ENCODE measurements at places on chromosomes 2 and 18.

DNA sequence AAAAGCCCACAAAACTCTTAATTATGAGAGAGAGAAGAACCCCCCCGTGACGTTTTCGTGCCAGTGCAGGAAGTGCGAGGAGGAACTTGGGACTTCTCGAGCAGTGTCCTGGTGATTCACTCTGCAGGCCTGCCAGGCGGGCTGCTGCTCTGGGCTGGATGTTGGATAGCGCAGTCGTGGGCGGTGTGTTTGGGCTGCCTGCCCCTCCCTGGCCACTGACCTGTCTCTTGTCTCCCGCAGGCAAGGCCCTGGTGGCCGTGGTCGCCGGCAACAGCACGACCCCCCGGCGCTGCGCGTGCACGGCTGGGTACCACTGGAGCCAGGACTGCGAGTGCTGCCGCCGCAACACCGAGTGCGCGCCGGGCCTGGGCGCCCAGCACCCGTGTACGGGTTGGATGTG, 29.0 kb downstream of the TNFRSF11A start:
- DNase-seq = no peak

- DNase-seq = no peak
These were observed 100.6 kb downstream of the DYM start for GRCh38 chr18:49359732-49360444.

DNA sequence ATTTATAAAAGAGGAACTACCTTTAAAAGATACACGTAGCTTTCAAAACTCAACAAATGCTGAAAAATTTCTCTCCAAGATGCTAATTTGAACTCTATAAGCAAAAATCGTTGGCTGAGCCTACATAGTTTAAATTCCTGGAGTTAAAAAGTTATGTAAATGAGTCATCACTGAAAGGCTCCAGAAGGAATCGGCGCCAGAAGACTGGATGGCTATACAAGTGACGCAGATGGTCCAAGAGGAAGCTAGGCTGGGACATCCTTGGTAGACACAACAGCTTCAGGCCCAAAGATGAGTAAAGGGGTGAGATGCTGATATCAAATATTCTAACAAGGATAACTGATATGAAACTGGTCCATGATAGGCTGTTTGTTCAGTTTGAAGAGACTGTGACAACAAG, 22.8 kb upstream of the DNAH6 start:
- no peak for DNase-seq

GRCh38 chr2:207219676-207220501, 54.1 kb upstream of the KLF7 start:
- DNase-seq = no peak

GRCh38 chr2:27763907-27764267, 7.6 kb upstream of the MRPL33 start:
- no peak for DNase-seq

- DNase-seq = no peak
These were observed 34.0 kb downstream of the LOXHD1 start for GRCh38 chr18:46622999-46623398.

GRCh38 chr2:66547887-66548286, 113.0 kb downstream of the MEIS1 start:
- DNase-seq = no peak

- peak; percentile 41 for DNase-seq
These were observed at the start of gene CDH7 for GRCh38 chr18:65750389-65751154. Gene CDH7, plus strand, starts transcription at chr18:65751012. Its CDS starts 11,831 bp downstream, at chr18:65762843.

DNA sequence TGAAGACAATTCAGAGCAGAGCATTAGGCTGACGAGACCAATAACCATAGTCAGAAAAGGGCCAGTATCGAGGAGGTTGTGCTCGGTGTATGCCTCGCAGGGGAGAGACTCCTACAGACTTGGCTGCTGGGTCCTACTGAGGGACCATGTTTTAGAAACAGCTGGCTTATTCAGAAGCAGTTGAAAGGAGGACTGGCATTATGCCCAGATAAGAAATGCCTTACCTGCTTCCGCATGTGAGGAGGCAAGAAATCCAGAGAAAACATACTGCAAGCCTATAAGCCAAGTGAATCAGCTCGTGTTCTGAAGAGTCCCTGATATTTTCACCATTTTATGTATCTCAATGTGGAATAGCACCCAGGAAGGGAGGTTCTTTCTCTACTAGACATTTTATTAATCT, 434.7 kb downstream of the GRB14 start:
- DNase-seq = no peak

DNA sequence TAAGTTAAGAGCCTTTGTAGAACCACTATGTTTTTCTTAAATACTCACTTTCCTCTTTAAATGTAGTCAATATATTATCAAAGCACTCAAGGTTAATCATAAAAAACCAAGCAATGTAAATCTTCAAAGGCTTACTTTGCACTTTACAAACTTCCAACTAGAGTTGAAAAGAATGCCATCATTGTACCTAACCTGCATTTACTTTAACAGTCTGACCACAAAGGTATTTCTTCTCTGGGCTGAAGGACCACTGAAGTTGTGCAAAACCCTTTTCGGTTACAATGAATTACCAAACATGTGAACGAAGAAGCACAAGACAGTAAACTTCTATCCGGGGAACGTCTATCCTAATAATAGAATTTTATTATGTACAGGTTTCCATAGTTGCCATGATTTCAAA, 3.0 kb downstream of the HNRNPLL start:
- DNase-seq = no peak

DNA sequence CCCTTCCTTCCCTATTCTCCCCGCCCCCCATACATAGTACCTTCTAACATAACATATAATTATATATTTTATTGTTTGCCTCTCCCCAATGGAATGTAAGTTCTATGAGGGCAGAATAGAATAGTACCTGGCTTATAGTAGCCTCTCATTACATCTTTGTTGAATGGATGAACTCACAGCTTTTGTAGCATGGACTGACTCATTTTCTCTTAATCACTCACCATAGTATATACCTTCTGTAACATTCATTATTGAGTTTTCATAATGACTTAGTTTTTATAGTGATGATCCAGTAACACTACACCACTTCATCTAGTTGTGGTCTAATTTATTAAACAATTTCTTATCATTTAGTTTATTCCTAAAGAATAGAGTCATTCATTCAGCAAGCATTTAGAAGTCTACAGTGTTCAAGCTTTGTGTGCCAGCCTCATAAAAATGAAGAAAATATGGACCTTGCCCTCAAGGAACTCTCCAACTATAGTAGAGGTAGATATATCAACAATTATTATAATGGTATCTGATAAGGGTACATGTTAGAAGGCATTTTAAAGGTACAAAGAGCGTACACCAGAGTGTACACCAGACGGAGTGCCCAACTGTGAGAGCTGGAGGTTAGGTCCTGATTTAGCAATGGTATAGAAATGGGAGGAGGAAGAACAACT, 31.1 kb downstream of the NCOA1 start:
- DNase-seq = no peak

DNA sequence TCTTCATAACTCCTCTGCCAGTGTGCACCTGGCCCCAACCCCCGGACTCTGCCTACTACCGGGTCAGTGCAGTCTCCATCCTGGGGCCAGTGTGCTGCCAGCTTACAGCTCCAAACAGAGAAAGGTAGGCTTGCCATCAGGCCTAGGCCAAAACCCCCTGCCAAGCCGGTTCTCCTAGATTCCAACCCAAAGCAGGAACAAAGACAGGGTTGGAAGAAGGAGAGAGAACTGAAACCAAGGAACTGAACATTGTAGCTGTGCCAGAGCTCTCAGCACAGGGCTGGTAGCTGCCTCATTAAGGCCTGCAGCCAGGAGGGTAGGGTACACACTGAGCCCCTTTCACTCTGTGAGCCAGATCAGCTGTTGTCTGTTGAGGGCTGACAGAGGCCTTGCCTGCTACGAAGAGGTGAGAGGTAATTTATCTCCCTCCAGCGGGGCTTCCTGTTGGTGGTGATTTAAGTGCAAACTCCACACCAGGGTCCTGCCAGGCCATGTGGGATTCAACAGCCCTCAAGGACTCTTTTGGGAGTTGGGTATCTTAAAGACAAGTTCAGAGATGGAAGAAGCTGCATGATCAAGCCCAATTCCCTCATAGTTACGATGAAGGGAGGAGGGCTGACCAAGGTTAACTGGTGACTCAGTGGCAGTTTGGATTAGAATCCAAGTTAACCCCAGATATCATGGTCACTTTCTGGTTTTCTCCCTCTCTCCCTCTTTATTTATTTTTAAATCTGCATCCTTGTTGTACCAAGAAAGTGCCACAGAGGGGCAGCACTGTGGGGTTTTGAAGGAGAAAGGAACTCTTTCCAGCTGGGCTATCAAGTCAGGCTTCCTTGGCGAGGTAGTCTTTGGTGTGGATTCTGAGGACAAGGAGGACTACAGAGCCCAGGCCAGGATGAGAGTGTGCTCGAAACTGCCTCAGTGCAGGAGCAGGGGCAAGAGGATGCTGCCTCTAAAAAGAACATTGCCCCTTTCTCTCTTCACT, 48.1 kb downstream of the CYRIA start:
- DNase-seq = no peak

GRCh38 chr2:17594533-17595401, 54.3 kb downstream of the VSNL1 start:
- DNase-seq = no peak

- DNase-seq = no peak
These were observed 42.8 kb downstream of the DLGAP1 start for GRCh38 chr18:4412286-4412685.

DNA sequence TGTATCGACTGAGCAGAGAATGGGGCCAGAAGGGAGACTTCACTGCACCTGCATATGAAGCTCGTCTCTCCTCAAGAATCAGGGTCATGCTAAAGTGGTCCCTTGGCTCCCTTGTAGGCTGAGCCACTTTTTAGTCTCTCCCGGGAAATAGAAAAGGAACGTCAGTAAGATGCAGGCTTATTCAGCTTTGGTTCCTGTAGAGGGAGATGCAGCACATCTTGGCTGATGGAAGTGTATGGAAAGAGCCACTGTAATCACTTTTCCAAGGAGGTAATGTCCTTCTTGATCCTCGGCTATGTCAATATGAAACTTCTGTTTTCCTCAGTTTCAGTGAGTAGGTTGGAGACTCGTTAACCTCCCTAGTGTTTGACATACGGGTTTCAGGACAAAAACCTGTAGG, 235.2 kb downstream of the GCA start:
- no peak for DNase-seq

Measured in mesothelial cell of epicardium (in vitro differentiated cells).